ENCODE measurements at places on chromosomes 12 and 14. TPM values are rescaled to one million over a fixed set of nuclear protein-coding genes. Genes with fewer than 3 reads are reported as not detected.

Gene NKX2-1
- not detected for total RNA-seq

Gene FLRT2
- total RNA-seq, result 4.1 TPM

Gene METTL1
- 9.7 TPM for total RNA-seq

Gene HEBP1
- total RNA-seq, result 45.8 TPM

Gene SDS
- 208 TPM for total RNA-seq

Gene PTPN21
- total RNA-seq, result 10.4 TPM

Gene RPGRIP1
- total RNA-seq, result 1.2 TPM

Gene CPNE6
- 0.12 TPM for total RNA-seq

Gene MIP
- 0.76 TPM for total RNA-seq

Gene PLEKHG7
- total RNA-seq, result 0.49 TPM

Gene IL22
- not detected for total RNA-seq

Gene NANOG
- 0.28 TPM for total RNA-seq

Gene IAPP
- not detected for total RNA-seq

Gene ZFYVE21
- total RNA-seq, result 35.2 TPM

Gene TROAP
- 2.5 TPM for total RNA-seq

Gene BMAL2
- 2.9 TPM for total RNA-seq

Gene OR11H12
- total RNA-seq, result not detected

Gene PPP1R13B
- total RNA-seq, result 9.2 TPM

Gene ALKBH2
- total RNA-seq, result 16.2 TPM

Gene SERPINA12
- not detected for total RNA-seq

Gene ZNF641
- total RNA-seq, result 7.9 TPM

Gene C14orf93
- 1.7 TPM for total RNA-seq

Gene DNAJC22
- total RNA-seq, result 42.7 TPM

Gene FGD4
- 29.3 TPM for total RNA-seq

Gene FOXG1
- total RNA-seq, result not detected

Gene OR4K15
- not detected for total RNA-seq

Gene LAG3
- total RNA-seq, result 1.4 TPM

Gene KCNC2
- total RNA-seq, result not detected

Gene ANO2
- 0.24 TPM for total RNA-seq

Gene TAS2R14
- total RNA-seq, result 0.81 TPM

Gene SLC8A3
- not detected for total RNA-seq

Gene TMEM63C
- not detected for total RNA-seq

Gene RNASE13
- not detected for total RNA-seq

Gene SAMD15
- total RNA-seq, result not detected

Gene CLEC4A
- 0.37 TPM for total RNA-seq

Gene HOXC10
- total RNA-seq, result not detected

Gene MYH6
- total RNA-seq, result 0.13 TPM

Gene HSPB8
- 1.2 TPM for total RNA-seq

Gene SCNN1A
- 7.7 TPM for total RNA-seq

Gene CLEC2A
- not detected for total RNA-seq

Gene DLGAP5
- not detected for total RNA-seq

Gene ANO6
- 41.8 TPM for total RNA-seq

Gene IL23A
- total RNA-seq, result not detected

Gene ACSM4
- not detected for total RNA-seq

Gene TAS2R31
- 4.9 TPM for total RNA-seq

Gene FGF23
- 0.81 TPM for total RNA-seq

Gene AEBP2
- total RNA-seq, result 9.7 TPM

Gene DDN
- not detected for total RNA-seq

Gene EEA1
- total RNA-seq, result 20.3 TPM

Gene FRS2
- total RNA-seq, result 27.8 TPM

Gene NAA30
- total RNA-seq, result 12.7 TPM

Gene AKAP3
- 0.72 TPM for total RNA-seq

Gene MEG3
- 38.8 TPM for total RNA-seq

Data from right lobe of liver (tissue), 6 donors.